NK-92 treated with Interleukin-12 subunit alpha and Interleukin-12 subunit beta, amount 100 ng/mL, for 24 hours (cell line): ENCODE measurements at places on chromosomes 16 and 17.

DNA sequence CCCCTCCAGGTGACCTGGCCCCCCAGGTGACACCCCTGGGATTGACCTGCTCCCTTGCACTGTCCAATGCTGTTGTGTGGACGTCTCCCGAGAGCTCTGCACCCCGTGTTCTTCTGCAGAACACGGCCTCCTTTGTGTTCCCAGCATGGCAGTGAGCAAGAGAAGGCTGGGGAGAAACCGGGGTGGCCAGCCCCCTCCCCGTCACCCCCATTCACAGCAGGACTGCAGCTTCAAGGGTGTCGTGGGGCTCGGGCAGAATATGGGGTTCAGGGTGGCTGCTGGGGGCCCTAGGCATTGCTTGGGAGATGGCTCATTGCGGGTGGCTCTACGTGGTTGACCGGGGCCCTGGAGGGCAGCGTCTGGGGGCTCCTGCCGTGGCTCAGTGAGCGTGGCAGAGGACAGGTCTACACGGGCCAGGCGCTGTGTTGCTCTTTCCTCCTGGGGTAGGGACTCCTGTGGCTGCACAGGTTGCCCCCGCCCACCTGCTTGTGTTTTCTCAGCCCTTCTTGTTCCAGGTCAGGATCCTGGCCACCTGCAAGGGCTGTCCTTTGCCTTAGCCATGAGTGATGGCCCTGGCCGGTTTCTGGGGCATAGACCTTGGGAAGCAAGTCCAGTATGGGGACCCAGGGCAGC is 12.5 kb downstream of the GSE1 start:
- DNase-seq = no peak

GRCh38 chr17:47188271-47188875 is 722 bp downstream of the CDC27 start:
- DNase-seq = no peak

DNA sequence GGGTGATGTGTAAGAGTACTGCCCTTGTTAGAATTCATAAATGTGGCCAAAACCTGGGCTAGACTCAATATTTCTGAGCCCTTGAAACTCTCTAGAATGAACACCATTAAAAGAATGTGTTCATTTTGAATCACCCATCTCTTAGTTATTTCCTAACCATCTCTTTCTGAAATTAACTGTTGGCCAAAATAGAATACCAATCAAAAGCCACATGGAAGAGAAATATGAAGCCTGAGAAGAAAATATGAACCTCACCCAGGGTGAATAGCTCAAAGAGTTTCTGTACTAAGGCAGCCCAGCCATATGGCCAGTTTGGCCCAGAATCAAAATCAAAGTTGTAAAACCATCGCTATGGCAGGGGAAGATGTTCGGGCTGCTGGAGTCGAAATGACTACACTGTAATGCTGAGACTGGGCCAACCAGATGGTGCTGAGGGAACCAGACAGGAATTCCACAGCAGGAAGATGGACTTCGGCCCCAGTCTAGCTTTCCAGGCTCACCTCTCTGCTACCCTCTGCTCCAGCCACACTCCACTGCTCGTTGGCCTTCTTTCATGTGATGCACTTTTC is 154.3 kb upstream of the ZFHX3 start:
- no peak for DNase-seq

DNA sequence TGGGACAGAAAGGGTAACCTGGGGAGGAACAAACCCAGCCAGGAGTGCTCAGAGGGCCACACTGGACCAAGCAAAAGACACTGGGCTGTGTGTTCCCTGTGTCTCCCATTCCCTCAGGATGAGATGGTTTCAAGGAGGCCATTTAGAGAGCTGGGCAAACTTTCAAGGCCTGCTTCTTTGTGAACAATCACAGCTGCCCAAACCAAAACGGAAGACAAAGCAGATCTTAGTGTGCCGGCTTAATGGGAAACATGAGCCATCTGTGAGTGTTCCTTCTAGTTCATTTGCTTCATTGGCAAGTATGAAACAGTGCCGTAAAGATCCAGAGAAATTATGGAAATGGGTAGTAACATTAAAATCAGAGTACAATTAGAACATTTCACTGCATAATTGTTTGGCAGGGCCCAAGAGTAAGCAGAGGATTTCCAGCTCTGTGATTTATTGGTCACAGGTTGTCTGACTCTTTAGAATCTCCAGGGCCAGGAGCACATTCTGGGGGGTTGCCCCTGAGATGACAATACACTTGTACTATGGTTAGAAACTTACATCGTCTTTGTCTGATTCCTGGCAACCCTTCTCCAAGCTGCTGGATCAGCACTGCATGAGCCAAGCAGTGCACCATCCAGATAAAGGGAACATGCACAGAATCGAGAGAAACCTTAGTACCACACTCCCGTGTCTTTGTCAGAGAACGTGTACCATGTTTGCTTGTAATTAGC is 412.1 kb downstream of the RBFOX1 start:
- no peak for DNase-seq

DNA sequence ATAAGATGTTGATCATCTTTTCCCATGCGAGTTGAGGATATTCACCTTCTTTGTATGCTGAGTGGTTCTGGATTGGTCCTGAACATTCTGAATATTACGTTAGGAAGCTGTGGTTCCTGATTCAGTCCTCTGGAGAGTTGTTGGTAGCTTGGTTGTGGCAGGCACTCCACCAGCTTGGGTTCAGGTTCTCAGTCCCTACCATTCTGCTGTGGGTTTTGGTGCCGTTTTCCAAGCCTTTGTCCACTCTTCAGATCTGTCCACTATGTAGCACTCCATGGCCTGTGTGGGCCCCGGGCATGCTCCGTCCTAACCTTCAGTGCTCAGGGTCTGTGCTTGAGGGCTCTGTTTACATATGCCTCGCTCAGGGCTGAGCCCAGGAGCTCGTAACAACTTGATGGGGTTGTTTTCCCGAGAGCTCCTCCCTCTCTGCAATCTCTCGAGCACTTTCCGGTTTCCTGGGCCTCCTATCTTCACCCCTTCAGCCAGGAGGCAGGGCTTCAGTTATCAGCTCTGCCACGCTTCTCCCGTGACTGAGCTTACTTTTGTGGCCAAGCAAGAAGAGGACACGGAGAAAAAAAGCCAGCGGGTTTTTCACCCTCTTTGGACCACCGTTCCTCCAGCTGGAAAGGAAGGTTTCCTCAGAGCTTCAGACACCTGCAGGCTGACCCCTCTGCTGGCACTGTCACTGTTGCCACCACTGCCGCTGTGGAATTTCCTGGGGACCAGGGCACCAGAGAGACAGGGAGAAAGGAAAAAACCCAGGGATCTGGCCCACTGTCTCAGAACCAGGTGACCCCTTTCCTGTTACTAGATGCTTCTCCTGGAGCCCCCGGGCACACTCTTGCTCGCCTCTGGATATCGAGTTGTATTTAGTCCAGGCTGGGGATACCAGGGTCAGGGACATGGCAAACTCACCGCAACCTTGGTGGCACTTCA is 19.6 kb downstream of the KIAA0513 start:
- DNase-seq = no peak

DNA sequence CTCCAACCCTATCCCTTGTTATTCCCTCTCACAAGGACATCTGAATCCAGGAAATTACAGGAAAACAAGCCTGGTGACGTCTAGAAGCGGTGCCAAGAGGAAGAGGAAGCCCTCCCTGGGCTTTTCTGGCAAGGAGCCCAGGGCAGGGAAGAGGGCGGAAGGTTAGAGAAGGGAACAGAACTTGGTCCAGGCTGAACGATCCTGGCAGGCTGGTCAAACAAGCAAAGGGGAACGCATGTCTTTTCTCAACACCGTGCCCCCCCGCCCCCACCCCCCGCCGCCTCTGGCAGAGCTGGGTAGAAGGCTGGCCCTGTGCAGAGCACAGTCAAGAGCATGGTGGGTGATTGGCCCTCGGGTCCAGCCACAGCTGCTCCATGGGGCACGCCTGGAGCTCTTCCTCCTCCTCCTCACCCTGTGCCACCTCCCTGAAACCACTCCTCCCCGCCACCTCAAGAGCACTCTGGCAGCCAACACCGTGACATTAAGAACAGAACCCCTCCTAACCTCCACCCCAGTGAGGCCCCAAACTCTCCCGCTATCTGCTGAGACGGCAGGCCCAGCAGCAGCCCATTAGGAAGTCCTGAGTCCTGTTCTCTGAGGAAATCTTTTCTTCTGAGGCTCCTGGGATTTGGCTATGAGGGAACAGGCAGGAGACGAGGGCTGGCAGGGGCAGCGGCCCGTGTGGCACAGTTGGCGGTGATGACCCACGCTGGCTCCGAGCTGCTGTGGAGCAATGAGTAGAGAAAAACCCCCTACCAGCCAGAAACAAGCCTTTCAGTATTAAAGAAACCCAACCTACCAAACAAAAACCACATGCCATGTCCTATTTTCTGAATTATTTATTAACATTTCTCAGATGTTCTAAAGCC is 7.3 kb downstream of the C16orf86 start:
- DNase-seq = no peak

DNA sequence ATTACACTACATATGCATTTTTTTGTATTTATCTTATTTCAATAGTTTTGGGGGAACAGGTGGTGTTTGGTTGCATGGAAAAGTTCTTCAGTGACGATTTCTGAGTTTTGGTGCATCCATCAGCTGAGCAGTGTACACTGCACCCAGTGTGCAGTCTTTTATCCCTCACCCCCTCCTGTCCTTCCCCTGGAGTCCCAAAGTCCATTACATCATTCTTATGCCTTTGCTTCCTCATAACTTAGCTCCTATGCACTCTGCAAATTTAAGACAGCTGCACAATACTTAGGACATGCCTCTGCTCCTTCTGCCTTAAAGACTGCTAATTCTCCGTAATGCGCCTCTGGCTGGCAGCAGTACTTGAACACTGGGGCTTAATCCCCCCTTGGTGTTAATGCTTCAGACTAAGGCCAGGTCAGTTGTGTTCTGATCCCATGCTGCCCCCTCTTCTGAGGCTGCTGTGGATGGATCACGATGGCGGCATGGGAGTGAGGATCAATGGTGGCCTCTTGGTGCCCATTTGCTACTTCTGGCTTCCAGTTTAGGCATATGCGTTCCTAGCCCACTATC is 146.2 kb downstream of the PARN start:
- DNase-seq = no peak

GRCh38 chr17:74943808-74944522 is 8.3 kb downstream of the OTOP3 start:
- no peak for DNase-seq

DNA sequence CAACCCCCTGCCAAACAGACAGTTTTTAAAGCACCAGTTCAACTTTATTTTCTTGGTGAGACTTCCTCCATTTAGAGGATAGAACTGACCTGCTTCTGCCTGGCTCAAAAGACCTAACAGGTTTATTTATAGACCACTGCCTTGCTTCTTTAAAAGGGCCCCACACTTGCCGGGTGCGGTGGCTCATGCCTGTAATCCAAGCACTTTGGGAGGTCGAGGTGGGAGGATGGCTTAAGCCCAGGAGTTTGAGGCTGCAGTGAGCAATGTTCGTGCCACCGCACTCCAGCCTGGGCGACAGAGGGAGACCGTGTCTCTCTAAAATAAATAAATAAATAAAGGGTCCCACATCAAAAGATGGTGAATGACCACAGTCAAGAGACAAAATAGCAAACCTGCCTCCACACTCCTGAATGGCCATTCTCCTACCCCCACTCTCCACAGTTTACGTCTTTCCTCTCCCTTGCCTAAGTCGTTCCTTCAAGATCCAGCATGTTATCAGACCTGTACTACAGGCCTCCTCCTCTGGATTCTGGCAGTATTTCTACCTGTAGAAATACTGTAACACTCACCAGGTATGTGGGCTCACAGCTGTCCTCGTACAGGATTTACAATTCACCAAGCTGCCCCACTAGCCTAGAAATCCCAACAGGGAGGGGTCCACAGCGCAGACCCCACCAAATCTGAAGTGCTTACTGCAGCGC is 95.6 kb downstream of the SMG6 start:
- DNase-seq = no peak

GRCh38 chr17:38732376-38733281 is 2.5 kb downstream of the CISD3 start:
- no peak for DNase-seq

DNA sequence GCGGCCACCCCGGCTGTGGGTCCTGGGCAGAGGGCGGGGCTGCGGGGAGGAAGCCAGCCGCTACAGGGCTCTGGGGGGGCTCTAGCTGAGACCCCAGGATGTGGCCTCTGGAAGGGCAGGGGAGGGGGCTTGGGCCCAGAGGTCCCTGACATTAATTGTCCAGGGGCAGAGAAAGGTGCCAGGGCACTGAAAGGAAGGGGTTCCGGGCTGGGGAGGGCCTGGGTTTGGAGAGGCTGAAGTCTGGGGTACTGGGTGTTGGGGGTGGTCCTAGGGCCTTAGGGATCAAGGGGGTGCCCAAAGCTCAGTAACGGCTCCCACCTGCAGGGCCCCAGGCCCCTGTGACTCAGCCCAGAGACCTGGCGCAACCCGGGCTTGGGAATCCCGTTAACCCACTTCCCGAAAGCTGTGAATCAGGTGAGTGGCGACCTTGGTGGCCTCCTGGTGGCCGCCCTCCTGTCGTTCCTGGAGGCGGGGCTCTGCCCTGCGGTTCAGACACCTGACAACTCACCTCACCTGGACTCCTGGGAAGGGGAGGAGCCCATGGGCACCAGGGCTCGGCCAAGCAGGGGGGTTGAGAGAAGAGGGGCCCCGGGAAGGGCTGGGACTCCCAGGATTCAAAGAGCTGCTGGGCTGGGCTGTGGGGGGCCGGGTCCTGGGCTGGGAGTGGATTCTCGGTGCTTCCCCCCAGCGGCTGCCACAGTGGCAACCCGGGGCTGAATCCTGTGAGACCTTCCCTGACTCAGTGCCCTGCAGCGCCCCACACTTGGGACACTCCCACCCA is 465 bp upstream of the PRSS22 start:
- no peak for DNase-seq

DNA sequence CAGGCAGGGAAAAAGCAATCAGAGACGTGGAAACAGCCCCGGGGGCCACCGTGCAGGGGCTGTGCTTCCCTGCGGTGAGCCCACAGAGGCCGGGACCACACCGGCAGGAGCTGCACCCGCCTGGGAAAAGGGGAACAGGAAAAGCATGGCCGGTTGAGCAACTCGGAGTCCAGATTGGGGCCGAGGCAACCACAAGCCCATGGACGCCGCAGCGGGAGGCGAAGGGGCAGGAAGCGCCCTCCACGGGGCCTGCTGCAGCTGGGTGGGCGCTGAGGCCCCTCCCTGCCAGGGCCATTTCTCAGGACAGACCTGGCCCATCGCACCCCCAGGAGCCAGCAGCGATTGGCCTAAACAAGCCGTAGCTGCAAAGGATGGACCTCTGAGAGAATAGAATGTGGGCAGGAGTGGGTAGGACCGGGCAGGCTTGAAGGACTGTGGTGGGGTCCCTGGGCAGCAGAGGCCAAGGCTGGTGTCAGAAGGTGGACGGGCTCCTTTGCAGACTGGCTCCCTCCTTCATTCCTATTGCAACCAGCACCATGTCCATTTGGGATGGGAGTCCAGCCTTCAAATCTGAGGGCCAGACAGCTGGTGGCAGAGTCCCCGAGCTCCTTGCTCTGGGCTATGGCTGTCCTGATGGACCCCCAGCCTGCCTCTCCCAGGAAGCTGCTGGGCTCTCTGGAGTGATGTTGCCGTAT is 30.4 kb downstream of the COX4I1 start:
- DNase-seq = no peak

- no peak for DNase-seq
These were observed 5.2 kb upstream of the RNF135 start for GRCh38 chr17:30965686-30966085.

DNA sequence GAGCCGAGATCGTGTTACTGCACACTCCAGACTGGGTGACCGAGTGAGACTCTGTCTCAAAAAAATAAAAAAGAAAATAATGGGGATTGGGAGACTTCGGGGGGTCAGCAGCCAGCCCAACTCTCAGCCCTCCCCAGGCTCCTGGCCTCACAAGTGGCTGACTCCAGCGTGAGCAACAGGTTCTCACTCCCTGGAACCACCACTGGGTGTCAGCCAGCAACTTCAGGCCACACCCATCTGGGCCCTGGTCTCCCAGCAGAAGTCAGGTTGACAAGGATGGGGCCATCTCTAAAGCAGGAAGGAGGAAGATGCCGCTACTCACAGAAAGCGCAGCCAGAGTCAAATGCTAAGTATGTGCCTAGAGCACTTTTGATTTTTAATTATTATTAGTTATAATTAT is 139.4 kb downstream of the C16orf78 start:
- no peak for DNase-seq
